Epithelial cell of esophagus (primary cell): ENCODE measurements at places on chromosomes 2 and 18.

GRCh38 chr18:43129946-43130524 is 14.6 kb upstream of the RIT2 start:
- DNase-seq = no peak

GRCh38 chr2:55951533-55951932 is 28.0 kb upstream of the EFEMP1 start:
- DNase-seq = no peak

GRCh38 chr2:118881490-118882129 is 34.2 kb upstream of the EN1 start:
- peak; percentile 83 for DNase-seq

- DNase-seq = no peak
These were observed 108.7 kb upstream of the HDAC4 start for GRCh38 chr2:239509373-239510143.
